ENCODE measurements at places on chromosomes 12 and 14.

DNA sequence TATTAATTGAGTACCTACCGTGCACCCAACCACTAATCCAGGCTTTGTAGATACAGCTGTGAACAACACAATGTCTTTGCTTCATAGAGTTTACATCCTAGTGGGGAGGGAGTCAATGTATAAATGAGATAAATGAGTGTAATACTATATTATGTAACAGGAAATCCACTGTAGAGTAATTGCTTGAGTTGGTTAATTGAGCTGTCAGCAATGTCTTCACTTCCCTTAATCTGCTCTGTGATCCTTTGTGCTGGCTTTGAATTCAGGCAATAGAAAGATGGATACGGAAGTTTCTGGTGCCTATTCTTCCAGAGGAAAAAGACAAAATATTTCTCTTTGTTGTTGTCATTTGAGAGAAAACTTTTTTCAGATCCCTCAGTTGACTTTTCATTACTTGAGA is 104.0 kb upstream of the SLC16A7 start:
- no peak for DNase-seq

- DNase-seq: no peak
Observed at GRCh38 chr12:11543457-11544158, 105.9 kb upstream of the ETV6 start.

GRCh38 chr12:52800259-52800917 is 4.5 kb upstream of the KRT3 start:
- no peak for DNase-seq

GRCh38 chr14:91387951-91388381 is 29.7 kb downstream of the CCDC88C start:
- DNase-seq: no peak
